ENCODE measurements at places on chromosomes 4 and X. TPM values are rescaled to one million over a fixed set of nuclear protein-coding genes. Genes with fewer than 3 reads are reported as not detected.

DNA sequence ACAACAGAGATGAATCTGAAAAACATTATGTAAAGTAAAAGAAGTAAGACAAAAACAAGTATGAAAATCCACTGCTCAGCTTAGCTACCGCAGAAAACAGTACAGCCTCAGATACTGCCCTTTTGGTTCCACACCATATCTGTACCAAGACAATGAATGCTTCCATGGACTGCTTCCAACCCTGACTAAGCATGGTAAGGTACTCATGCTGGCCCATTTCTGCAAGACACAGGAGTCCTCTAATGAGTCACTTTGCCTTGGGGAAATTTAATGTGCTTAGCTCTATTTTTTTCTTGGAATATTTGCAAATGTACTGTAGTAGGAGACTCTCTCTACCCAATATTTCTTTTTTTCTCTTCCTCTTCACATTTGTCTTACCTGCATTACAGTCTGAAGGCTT, 931.7 kb upstream of the HS3ST1 start:
- H3K27me3 ChIP-seq: no peaks in the 10 kb centered on the region
- H3K27ac ChIP-seq: no peak overlapping the region
- DNase-seq: no peak
- H3K4me1 ChIP-seq: peaks cover 13% of the 10 kb centered on the region
- H3K36me3 ChIP-seq: no peaks in the 10 kb centered on the region

DNA sequence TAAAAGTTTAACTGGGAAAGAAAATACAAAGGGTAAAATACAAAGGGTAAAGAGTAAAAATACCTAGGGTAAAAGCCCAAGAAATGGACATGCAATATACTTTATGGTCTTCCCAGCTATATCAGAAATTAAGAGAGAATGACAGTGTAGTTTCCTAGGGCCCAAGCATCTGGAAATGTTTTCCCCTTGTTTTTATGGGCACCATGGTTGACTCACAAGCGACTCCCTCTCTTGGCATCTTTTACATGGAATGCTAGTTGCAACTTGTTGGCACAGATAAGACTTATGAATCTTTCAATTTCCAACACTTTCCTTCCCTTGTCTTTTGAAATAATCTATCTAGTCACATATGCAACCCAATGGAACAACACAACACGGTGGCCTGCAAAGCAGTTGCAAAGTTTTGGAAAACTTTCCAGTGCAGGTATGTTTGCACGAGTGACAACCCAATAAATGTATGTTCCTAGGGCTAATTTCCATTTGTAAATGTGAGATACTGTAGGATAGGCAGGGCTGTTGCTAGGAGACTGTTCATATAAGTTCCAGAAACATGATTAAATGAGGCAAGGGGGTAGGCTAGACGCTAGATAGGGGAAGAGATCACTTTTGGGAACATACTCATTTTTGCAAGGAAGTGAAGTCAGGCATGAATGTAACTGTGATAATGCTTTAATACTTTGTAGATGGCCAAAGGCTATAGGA, 36.4 kb upstream of the CWH43 start:
- H3K4me1 ChIP-seq: peaks cover 15% of the 10 kb centered on the region
- H3K36me3 ChIP-seq: no peaks in the 10 kb centered on the region
- H3K27ac ChIP-seq: no peak overlapping the region
- DNase-seq: no peak
- H3K4me3 ChIP-seq: no peak overlapping the region
- H3K27me3 ChIP-seq: 0 out of 2 replicates have a peak, but pooled peaks cover 3% of the 10 kb centered on the region

DNA sequence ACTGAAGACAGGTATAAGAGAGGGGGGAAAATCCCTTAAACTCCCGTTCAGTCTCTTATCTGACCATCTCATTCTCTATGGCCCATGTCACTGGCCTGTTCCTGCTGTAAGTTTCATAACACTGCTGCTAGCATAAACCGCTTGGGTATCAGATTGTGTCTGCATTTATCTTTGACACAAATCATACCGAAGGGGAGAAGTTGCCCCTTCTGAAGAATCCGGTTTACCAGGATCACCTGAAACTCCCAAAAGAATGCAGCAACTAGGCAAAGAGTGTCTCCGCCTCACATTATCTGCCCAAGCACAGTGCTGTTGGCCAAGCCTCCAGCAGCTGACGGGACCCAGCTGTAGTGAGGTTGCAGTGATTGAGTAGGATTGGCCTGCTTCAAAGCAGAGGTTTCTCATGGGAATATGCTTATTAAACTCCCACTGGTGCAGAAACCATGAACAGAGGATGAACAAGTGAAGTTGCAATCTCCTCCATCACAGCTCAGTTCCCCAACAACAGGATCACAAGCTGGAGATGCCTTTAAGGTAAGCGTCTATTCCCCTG, 71.3 kb upstream of the PUDP start:
- no peak overlapping the region for H3K27ac ChIP-seq
- no peaks in the 10 kb centered on the region for H3K36me3 ChIP-seq
- peaks cover 6% of the 10 kb centered on the region for H3K4me1 ChIP-seq
- DNase-seq: peak; percentile 5

GRCh38 chr4:105356194-105356593, 117.7 kb downstream of the PPA2 start:
- H3K27ac ChIP-seq: no peak overlapping the region
- no peaks in the 10 kb centered on the region for H3K4me1 ChIP-seq
- no peaks in the 10 kb centered on the region for H3K36me3 ChIP-seq
- H3K27me3 ChIP-seq: no peaks in the 10 kb centered on the region
- no peak for DNase-seq

ERVMER34-1 gene
- 30.9 TPM for total RNA-seq

ODAM gene
- not detected for total RNA-seq

CFAP299 gene
- total RNA-seq: not detected
